ENCODE measurements at places on chromosomes 1 and 21.

GRCh38 chr1:82919837-82920236 is 1079.1 kb downstream of the TTLL7 start:
- DNase-seq = no peak

DNA sequence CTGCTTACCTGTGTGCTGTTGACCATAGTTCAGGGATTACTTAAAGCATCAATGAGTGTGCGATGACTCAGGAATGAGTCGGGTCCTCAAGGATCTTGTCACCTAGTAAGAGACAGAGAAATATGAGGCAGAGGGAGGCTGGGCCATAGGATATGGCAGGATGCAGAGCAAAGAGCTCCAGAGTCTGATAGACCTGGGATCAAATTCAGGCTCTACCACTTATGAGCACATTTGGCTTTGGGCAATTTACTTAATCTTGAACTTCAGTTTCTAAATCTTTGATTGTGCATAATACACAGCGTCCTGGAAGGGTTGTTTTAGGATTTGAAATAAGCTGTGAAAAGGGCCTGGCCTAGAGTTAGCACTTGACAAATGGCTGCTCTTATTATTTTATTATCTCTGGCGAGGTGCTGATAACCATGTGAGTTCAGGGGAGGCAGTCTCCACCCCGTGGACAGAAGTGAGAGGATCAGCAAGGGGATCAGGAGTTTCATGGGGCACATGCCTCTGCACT is 94.5 kb downstream of the ROR1 start:
- no peak for DNase-seq

DNA sequence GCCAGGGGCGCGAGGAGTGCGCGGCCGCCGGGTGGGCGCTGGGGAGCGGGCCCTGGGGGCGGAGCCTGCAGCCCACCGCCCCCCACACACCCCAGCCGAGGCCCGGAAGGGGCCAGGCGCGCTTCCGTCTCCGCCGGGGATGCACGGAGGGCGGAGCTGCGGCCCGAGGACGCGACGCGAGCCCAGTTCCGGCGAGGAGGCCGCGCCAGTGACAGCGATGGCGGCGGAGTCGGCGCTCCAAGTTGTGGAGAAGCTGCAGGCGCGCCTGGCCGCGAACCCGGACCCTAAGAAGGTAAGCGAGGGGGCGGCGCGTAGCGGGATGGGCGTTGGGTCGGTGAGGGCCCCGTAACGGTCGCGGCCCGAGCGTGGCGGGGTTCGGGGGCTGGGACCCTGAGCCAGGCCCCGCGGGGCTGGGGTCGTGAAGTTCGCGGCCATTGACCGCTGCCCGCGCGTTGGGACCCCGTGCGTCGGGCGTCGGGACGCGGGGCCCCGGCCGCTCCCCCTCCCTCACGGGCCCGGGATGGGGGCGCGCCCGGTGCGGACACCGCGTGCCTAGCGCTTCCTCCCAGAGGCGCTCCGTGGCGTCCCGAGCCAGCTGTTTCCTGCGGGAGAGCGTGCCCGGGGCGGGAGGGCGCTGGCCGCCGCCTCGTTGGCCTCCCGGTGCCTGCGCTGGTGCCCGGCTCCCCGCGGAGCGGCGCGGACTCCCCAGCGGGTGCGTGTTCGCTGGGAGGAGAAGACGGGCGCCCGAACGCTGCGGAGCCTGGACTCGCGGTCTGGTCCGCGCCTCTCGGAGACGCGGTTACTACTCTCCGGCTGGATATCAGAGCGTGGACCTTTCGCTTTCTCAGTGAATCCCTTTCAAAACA is at the start of gene ELOA:
Gene ELOA (plus strand): TSS at position 185 of the 866 bp plus-strand sequence. CDS start 33 bp downstream, at position 218.
- no peak for DNase-seq

DNA sequence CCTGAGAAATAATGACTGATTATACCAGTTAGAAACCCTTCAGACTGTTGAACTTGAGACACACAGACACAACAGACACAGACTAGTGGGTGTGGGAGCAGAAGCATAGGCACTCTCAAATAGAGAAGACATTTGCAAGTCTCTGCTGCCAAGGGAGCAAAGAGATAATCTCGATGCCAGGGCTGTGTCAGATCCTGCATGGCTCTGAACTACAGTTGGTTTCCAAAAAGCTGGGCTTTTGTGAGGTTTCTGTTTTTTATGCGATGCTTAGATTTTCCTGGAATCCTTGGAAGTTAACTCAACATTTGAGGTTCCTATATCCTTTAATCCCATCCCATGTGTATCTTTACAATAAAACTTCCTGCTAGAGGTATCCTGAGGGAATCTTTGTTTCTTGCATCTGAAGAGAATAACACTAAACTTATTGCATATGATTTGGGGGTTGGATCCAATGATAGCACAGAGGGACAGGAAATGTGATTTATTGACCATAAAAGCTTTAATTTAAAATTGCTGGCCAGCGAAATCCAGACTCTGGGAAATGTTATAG is 236.4 kb downstream of the SPATA17 start:
- DNase-seq = no peak

DNA sequence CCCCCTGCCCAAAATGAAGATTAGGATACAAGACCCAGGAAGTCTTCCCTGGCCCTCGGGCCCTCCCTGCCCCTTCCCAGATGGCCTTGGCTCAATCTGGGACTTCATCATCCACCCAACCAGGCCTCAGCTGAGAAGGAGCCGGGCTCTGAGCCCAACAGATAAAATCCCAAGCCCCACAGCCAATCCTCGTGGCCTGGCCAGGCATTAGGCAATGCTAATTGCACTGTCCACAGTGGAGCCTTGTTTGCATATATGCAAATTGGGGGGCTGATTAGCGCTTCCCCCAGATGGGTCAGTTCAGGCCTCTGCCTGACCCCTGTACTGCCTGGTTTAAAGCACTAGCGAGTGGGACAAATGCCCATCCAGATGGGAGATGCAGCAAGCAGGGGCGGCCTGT is 34.9 kb downstream of the IGSF21 start:
- DNase-seq = no peak

GRCh38 chr21:22871692-22872091 is 1873.5 kb downstream of the NCAM2 start:
- no peak for DNase-seq

- no peak for DNase-seq
These were observed 135.5 kb downstream of the HIVEP3 start for GRCh38 chr1:41783189-41783639.

All from cerebellar nuclear complex (tissue), 1 donor.